ENCODE measurements at places on chromosomes 5 and 9.

GRCh38 chr5:181151146-181151545 lies 3.8 kb downstream of the OR2V2 start:
- no peak for DNase-seq

- DNase-seq: peak; percentile 18
These were observed 4.9 kb downstream of the TUT7 start for GRCh38 chr9:86349271-86349670.

DNA sequence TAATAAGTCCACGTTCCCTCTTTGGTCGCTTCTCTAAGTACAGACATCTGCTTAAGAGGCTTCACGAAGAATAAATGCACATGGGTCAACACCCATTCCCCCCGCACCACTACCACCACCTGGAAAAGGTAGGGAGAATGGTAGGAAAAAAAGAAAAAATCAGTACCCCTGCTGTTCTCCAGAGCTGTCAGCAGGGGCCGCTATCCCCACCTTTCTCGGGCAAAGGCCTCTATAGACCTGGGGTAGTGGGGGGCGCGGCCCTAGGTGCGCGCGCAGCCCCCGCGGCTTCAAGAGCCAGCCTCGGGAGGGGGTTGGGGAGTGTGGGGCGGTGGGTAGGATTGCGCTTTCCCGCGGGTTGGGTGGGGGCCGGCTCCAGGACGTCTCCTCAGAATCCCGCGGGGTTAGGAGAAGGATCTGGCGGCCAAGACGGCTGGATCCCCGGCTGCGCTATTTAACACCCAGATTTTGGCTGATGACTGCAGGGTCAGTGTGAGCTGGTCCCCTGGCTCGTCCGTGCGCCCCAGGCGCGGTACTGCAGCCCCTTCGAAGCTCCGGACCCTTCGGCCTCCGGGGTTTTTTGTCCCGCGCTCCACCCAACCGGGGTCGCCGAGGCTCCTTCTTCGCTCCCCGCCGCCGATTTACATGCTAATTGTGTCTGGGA lies 1.6 kb upstream of the SEMA6A start:
- DNase-seq: peak; percentile 68

DNA sequence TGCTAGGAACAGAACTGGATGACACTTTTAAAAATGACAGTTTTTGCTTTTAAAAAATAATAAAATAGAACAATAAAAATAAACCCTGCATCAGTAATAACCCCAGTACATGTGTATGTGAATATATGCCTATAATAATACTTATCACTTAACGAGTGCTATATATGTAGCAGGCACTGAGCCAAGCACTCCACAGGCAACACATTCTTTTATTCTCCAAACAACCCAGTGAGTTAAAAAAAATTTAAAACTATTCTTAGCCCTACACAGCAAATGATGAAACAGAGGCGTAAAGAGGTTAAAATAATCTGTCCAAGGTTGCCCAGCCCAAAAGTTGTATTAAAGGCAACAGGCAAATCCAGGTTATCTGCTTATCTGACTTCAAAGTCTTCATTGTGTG lies 124.5 kb upstream of the SMIM23 start:
- no peak for DNase-seq

- DNase-seq: no peak
These were observed 173.3 kb upstream of the WWC1 start for GRCh38 chr5:168118042-168118668.

DNA sequence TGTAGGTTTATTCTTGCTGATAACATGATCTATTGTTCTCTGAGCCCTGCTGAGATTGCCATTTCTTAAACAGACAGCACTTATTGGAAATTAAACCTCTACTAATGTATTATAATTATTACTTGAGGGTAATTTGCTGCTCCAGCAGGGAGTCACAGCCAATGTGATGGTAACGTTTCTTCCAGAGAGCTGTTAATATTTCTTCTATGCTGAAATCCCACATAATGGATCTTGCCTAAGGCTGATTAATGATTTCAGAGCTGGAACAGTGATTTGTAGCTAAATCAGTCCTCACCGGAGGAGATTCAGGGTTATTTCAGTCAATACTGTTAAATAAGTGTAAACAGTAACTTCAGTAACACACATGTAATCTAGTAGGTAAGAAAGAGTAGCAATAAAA lies 170.1 kb downstream of the CDH12 start:
- no peak for DNase-seq

GRCh38 chr5:170701334-170701733 lies 82.2 kb upstream of the GABRP start:
- DNase-seq: no peak

All from SW 1271 (cell line).